Activated T-helper 1 cell treated with anti-CD3 and anti-CD28 coated beads, Interleukin-2, amount 50 U/mL, for 16 hours (primary cell): ENCODE measurements at places on chromosomes 1 and 21.

DNA sequence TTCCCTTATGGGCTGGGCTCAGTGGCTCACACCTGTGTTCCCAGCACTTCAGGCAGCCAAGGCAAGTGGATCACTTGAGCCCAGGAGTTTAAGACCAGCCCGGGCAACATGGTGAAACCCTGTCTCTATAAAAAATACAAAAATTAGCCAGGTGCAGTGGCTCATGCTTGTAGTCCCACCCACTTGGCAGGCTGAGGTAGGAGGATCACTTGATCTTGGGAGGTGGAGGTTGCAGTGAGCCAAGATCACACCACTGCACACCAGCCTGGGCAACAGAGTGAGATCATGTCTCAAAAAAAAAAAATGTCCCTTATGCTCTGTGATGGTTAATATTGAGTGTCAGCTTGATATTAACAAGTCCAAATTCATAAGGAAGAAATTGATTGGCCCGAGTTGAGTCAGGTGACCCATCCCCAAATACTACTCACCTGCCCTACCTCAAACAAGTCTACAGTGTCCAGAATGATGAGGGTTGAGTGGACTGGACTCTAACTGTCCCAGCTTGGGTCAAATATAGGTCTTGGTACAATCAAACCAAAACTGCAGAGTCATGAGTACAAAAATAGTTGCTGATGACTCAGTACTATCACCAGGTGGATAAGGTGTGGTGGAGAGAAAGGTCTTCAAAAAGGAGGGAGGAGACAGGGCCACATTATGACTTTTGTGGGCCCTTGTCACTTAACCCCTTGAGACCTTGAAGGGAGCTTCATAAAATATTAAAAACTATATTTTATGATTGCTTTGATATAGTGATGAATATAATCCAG, 161.0 kb downstream of the ZNF326 start:
- no peak for DNase-seq

- DNase-seq: no peak
These were observed 58.4 kb downstream of the SLC35F3 start for GRCh38 chr1:233962878-233963277.

DNA sequence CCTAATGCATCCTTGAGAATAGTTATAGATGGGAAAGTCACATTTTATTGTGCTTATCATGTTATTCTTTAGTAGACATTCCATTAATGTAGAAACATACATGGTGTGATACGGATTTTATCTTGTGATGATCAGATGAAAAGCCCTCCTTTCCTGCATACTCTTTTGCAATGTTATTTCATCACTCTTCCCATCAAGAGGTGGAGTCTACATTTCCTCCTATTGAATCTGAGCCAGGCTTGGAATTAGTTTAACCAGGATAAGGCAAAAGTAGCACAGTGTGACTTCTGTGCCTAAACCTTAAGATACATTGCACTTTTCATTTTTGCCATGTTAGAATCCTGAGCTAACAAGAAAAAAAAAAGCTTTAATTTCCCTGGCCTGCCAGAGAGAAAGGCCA, 393.7 kb upstream of the ST6GALNAC5 start:
- no peak for DNase-seq

- no peak for DNase-seq
These were observed 6.8 kb upstream of the LRRN2 start for GRCh38 chr1:204692325-204692840.

DNA sequence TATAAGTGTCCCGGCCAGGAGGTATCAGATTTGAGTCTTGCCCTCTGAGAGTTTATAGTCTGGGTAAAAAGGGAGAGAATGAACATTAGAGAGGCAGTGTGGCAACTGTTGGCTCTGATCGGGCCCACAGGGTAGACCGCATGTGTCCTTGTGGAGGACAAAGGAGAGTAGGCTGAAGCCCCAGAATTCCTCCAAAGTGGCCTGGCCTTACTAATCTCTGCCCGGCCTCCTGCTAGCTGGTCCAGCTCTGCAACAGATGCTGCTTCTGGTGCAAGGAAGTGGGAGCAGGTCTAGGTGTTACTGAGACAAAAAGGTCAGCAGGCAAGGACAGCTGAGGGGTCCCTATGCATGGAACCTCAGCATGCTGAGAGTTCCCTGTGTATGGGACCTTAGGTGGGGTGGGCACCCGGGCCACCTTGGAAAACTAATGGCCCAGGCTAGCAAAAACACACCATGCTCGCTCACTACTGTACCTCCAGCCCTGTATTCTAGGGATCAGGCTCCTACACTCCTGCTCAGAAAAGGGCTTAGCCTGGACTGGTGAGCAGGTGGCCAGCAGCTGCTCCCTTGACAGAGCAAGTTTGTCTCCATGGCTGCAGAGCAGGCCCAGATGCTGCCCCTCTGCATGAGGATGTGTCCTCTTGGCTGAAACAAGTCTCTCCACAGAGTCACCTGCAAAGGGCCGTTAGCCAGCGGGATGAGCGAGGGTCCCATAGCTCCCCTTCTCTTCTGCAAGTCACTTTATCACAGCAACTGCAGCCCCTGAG, 30.3 kb upstream of the RGS16 start:
- no peak for DNase-seq

GRCh38 chr1:174870319-174870718, 129.4 kb upstream of the CACYBP start:
- no peak for DNase-seq

GRCh38 chr1:199044191-199044590, 405.4 kb downstream of the PTPRC start:
- no peak for DNase-seq

DNA sequence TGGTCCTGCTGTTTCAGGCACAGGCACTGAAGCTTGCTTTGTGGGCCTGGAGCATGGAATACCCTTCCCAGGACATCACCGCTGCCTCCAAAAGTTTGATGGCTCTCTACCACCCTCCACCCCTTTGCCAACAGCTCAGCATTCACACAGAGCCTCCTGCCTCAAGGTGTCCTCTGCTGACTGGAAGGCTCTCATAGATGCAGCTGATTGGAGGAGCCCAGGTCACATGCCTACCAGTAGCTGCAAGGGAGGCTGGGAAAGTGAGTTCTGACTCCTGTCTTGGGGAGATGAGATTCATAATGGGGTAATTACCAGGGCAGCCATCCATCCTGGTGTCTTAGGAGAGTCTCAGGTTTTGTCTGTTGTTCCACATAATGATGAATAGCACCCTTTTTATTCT, 124.8 kb upstream of the GRIK3 start:
- DNase-seq: no peak

- DNase-seq: no peak
These were observed 19.4 kb downstream of the MECR start for GRCh38 chr1:29211086-29212030.

- DNase-seq: no peak
These were observed 564 bp downstream of the DISP1 start for GRCh38 chr1:222815440-222815765.
